ENCODE measurements at places on chromosomes 16 and 17.

DNA sequence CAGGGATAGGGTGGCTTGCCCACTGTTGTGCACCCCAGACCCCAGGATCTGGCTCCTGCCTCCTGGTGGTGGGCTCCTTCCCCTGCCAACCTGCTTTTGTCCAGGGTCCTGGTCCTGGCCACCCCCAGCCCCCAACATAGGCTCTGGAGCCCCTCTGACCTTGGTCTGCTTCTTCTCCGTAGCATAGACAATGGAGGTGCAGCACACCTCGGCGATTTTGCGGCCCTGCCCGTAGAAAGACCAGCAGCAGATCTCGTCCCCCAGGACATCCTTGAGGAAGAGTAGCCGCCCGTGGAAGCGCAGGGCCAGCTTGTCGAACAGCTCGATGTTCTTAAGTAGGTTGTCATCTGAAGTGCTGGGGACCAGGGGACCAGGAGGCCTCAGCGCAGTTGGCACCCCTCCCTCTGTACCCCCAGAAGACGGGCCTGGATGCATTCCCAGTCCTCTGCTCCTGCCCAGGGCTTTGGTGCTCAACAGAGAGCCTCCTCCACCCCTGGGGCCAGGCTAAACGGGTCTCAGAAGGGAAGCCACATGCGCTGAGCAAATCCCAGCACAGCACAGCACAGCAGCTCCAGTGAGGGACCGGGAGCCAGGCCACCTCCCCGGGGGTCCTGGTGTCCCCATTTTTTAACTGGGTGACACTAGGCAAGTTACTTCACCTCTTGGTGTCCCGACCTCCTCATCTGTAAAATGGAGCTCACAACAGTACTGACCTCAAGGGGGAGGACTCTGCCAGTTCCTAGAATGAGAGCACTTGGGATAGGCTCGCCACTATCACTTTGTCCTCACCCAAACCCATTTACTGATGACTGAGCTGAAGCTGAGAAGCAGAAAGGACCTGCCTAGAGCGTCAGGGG, 10.8 kb downstream of the ASPHD1 start:
- DNase-seq, result no peak

- no peak for DNase-seq
Observed at GRCh38 chr16:87945351-87946042, 5.7 kb upstream of the BANP start.

GRCh38 chr16:3864562-3864961, 16.0 kb downstream of the CREBBP start:
- no peak for DNase-seq

DNA sequence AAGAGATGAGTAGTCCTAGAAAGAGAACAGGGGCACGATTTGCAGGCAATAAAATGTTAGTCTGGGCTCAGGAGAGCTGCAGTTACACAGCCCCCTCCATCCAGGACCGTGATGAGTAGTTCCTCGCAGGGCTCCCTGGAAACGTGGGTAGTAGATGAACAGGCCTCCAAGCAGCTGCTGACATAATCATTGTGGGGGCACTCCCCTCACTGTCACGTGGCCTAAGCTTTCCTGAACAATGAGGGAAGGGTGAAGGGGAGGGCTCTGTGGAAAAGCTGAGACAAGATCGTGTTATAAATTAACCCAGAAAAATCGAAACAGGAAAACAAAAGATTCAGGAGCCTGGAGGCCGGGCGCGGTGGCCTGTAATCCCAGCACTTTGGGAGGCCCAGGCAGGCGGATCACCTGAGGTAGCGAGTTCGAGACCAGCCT, 1.3 kb upstream of the PER1 start:
- DNase-seq, result no peak

DNA sequence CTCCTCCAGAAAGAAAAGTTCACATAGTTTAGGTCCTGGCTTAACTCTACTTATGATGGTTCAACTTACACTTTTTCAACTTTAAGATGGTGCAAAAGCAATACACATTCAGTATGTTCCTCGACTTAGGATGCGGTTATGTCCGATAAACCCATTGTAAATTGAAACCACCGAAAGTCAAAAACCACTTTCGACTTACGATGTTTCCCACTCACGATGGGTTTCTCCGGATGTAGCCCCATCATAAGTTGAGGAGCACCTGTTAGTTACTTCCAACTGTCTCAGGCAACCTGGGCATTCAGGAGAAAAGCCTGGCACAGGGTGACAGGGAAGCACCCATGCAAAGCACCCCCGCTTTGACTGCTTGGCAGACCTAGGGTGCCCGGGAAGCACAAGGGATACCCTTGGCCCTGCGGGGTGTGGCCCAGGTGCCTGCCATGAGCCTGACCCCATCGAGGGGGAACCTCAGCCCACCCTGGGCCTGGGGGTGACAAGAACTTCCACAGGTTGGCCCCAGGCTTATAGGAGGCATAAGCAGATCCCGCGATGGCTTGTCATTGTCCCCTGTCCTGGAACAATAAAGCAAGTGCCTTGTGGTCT, 14.0 kb downstream of the UNC119 start:
- no peak for DNase-seq

GRCh38 chr16:60204181-60204580, 1470.1 kb upstream of the GOT2 start:
- no peak for DNase-seq

- no peak for DNase-seq
Observed at GRCh38 chr16:4787627-4788482, at the start of gene SEPTIN12. TSS of gene SEPTIN12 (minus strand) at chr16:4788345. CDS start at chr16:4787645, 700 bp downstream.

- DNase-seq, result no peak
Observed at GRCh38 chr16:11621920-11622651, 35.4 kb upstream of the LITAF start.

DNA sequence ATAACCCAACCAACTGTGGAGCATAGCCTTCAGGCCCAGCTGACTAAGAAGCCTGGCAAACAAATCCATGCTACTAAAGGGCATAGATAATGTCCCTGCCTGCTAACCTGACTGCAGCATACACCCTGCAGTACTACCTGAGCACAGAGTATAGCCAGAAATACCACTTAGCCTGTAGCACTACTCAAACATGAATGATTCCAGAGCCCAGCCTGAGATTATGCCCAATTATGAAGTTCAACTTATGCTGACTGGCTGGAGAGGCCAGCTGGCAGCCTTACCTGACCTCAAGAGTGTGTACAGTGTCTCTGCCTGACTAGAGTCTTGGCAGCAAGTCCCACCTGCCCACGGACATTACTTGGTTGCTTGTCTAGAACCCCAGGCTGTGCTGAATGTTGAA, 1265.3 kb downstream of the CDH11 start:
- DNase-seq, result no peak

- no peak for DNase-seq
Observed at GRCh38 chr17:19716108-19717030, at the start of gene SLC47A2. TSS of gene SLC47A2 (minus strand) at chr17:19716584. CDS start at chr17:19716555, 29 bp downstream.

DNA sequence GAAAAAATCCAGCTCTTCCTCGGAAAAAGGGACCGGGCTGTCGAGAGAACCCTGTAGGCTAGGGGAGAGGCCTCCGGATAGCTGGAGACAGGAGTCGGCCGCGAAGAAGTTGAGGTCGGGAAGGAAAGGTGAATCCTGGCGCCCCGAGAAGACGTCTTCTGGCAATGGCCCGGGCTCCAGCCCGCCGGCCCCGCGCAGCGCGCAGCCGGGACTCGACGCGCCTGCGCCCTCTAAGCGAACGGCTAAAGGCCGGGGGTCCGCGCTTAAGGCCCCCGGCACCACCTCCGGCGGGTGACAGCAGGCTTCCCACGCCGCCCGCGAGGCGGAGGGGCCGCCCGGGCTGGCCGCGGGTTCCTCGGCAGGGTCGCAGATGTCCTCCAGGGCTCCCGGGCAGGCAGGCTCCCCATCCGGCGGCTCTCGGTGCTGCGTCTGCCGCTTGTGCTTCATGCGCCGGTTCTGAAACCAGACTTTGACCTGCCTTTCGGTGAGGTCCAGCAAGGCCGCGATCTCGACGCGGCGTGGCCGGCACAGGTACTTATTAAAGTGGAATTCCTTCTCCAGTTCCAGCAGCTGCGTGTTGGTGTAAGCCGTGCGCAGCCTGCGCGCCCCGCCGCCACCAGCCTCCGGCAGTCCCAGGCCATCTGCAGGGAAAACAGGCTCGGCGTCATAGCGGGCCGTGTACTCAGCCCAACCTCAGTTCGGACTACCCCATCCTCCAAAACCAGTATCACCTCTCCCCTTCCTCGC, 1.6 kb downstream of the HOXB2 start:
- DNase-seq, result peak; percentile 39

GRCh38 chr16:11254913-11255736, 879 bp downstream of the SOCS1 start:
- peak; percentile 37 for DNase-seq

GRCh38 chr16:51701025-51701424, 550.0 kb upstream of the SALL1 start:
- no peak for DNase-seq

DNA sequence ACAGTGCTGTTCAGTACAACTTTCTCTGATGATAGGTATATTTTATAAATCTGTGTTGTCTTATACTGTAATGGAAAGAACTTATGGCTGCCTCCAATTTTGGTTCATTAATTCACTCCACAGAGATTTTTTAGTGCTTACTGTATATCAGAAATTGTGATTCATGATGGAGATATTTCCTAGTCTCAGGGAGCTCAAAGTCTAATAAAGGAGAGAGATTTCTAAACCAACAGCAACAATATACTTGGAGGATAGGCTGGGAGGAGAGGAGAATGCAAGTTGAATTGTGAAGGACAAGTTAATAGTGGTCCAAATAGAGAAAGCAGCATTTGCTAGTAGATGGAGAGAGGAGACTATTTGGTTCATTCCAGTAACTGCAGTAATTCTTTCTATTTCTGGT, 63.5 kb downstream of the TANC2 start:
- DNase-seq, result no peak

GRCh38 chr16:84665843-84666242, 17.5 kb downstream of the KLHL36 start:
- DNase-seq, result no peak

- peak; percentile 47 for DNase-seq
Observed at GRCh38 chr16:69494991-69495392, 70.6 kb downstream of the CYB5B start.

- DNase-seq, result no peak
Observed at GRCh38 chr17:78122216-78122930, 6.2 kb downstream of the TMC6 start.

DNA sequence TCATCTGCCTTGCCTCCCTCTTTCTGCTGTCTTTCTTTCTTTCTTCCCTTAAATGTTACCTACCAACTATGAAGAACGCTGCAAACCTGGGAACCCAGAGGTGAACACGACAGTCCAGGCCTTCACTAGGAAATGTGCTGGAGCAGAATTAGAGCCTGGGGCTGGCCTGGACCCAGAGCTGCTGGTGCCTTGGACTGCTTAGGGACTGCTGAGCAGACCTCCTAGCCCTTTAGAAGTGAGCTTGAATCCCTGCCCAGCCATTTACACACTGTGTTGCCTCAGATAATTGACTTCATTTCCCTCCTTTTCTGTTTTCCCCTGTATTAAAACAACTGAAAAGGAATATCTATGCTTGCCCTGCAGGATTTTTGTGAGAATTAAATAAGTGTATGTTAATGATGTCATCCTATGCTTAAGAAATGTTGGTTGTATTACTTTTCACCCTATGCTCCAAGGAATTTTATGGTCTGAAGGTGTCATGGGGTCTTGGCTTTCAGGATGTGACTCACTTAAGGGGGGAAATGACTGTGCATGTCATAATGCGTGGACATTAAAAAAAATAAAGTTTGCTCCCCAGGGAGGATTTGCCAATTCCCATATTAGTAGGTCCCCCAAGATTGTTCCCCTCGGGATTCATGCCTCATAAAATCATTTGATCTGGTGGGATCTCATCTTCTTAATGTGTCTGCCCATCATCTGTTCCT, 11.5 kb downstream of the CDH13 start:
- no peak for DNase-seq

- DNase-seq, result no peak
Observed at GRCh38 chr16:51867386-51868065, 679.4 kb downstream of the TOX3 start.

DNA sequence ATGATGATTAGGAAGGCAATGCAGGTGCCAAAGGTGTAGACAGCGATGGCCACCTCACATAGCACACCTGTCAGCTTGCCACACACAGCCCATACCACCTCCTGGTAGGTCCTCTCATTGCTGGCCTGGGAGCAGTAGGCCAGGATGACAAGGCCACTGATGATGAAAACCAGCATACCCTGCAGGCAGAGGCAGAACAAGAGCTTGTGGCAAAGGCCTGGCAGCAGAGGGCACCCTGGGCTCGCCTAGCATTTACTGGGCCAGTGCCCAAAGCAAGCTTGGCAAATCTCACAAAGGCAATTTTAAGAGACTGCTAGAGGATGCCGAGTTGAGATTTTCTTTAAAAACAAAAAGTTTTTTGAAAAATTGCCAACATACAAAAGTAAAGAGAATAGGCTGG, 5.9 kb downstream of the SLC38A7 start:
- DNase-seq, result no peak

GRCh38 chr17:80419255-80419654, 4.3 kb downstream of the ENDOV start:
- no peak for DNase-seq

- no peak for DNase-seq
Observed at GRCh38 chr17:80916246-80916645, 75.4 kb upstream of the CHMP6 start.

DNA sequence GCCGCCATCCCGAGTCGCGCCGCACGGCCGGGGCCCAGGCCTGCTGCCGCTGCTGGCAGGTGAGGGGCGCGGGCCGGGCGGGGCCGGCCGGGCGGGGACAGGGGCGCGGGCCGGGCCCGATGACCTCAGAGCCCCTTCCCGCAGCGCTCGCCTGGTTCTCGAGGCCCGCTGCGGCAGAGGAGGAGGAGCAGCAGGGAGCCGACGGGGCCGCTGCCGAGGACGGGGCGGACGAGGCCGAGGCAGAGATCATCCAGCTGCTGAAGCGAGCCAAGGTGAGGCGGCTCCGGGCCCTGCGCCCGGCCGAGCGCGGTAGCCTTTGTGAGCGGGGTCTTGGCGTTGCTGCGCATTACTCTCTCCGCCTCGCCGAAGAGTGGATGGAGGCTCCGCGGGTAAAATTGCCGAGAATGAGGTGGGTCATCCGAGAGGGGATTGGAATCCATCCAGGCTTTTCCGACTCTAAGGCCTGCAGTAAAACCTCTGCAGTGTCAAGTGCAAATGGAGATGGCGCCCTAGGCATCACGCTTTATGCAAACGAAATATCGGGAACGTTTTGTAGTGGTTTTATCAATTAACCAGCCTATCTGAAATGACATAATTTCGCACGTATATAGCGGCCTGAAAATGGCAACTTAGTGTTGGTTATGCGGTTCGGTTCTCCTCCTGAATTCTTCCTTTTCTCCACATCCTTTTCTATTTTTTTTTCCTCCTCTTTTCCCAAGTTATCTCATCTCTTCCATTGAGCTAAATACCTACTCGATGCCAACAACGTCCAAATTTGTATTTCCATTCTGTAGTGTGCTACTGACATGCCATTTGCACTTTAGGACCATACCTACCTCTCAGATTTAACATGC, 577 bp downstream of the TTC19 start:
- no peak for DNase-seq

DNA sequence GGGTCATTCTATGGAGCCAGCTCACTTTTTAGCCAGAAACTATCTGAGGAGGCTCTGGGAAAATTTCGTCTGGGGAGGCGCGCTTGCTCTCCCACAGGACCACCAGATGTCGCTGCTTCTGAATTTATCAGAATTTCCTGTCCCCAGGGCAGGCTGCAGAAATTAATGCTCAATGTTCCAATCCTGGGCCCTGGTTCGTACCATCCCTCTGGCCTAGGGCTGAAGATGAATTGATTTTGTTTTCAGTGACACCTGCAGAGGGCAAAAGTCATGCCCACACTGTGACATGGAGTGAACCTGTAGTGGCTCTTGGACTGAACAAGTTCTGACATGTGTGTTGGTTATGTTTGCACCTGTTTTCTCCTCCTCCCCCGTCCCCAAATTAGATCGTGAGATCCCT, 482.6 kb downstream of the NPIPA7 start:
- peak; percentile 22 for DNase-seq

All from stimulated activated CD4-positive, alpha-beta T cell treated with anti-CD3 and anti-CD28 coated beads, Interleukin-12 subunit alpha, Interleukin-12 subunit beta, amount 100 ng/mL, for 48 hours (primary cell).